Activated CD4-positive, alpha-beta T cell treated with anti-CD3 and anti-CD28 coated beads for 48 hours (primary cell): ENCODE measurements at places on chromosomes 7 and 10.

DNA sequence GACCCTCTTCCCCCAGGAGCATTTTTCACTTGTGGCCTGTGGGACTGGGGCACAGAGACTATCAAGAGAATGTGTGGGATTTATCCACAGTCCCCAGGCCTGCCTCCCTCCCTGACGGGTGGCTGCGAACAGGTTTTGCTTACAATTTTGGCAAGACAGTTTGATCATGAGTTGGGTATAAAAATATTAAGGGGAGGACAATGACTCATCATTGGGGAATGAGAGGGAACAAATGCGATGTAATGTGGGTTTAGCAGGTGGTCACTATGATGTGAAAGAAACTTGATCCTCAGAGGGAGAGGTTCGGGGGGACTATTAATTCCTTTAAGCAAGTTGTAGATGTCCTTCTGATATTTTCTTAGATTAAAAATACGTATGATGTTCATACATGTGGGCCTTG is 52.2 kb downstream of the EMX2 start:
- no peak for DNase-seq

GRCh38 chr10:51090190-51090589 is 15.9 kb downstream of the PRKG1 start:
- no peak for DNase-seq

DNA sequence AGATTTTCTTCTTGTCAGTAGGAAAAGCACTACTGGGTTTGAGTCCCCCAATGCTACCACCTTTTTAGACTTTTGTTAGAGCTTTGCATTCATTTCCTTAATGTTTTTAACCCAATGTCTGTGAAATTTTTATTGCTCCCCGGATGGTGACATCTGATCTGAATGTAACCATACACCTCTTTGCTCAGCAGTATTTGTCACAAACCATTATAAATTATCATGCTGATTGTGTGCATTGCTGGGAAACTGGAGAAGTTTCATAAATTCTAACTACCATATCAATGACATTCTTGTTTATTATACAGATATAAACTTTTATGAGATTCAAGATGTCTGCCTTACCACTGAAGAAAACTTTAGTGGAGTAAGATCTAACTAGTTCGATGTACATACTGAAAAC is 8.5 kb downstream of the NRP1 start:
- DNase-seq: no peak

DNA sequence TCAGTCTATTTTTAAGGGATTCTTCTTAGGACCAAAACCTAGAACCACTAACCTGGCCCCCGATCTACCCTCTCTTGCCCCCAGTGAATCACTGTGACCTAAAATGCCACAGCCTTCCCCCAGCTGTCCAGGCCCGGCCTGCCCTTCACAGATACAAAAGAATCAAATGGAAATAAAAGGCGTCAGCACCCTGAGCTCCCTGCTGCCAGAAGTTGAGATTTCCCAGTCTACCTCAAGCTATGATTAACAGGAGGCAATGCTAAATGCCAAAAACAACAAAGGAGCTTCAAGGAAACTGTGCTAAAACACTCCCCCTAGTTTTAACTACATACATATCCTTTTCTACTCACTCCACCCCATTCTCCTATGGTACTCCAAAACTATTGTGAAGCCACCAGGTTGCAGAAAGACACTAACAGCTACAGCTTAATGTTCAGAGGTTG is 67.8 kb downstream of the GSAP start:
- DNase-seq: no peak

- DNase-seq: no peak
These were observed 180.6 kb downstream of the LRMDA start for GRCh38 chr10:75611993-75612372.

GRCh38 chr10:30189238-30189580 is 129.8 kb upstream of the JCAD start:
- DNase-seq: no peak

DNA sequence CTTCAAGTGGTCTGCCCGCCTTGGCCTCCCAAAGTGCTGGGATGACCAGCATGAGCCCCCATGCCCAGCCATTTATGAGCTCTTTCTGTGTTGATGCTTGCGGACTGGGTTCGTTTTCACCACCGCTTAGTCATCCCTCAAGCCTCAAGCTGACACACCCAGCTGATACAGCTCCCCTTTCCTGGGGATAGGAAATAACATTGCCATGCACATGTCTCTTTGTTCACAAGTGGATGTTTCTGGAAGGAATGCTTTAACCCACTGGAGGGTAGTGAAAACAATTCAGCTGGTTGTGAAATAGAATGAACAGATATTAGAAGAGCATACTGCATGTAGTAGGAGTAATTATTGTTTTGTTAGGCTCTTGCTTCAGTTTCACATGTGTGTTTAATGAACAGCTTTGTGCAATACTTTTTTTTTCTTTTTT is 8.5 kb upstream of the METTL27 start:
- peak; percentile 12 for DNase-seq

DNA sequence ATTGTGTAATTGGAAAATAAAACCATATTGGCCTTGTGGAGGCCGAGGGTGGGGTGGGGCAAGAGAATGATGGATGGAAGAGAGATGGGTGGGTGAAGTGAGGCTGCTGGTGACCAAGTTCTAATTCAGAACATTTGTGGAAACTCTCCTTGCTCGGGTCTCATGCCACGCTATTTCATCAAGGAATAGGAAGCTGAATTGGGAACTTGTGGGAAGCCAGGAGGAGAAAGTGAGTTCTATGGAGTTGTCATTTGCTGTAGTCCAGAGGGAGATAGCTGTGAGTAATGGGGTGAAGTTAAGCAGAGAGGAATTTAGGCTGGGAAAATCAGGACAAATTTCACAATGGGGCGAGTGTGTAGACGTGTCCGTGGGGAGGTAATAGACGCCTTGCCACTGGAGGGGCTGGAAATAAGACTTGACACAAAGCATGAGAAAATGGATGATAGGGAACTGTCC is 339.2 kb downstream of the LRMDA start:
- DNase-seq: no peak

DNA sequence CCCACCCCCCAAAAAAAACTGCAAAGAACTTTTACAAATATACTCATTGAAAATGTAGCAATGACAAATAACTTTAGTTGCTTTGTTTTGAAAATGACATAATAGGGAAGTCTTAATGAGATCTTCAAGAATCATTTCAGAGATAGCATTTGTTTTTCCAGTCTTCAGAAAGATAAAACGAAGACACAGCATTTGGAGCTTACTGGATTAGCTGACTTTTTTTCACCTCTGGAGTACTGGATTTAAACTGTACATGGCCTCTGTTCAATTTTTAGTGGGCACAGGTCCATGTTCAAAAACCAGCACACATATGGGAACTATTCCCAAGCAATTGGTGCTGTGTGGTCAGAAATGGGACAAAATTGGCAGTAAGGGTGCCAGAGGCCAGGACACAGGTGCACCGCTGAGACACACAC is 3.9 kb downstream of the RAB11FIP2 start:
- DNase-seq: no peak

- DNase-seq: no peak
These were observed 1511.9 kb downstream of the REEP3 start for GRCh38 chr10:65032867-65033769.

- DNase-seq: no peak
These were observed 75.3 kb downstream of the ZNF92 start for GRCh38 chr7:65448816-65449504.

DNA sequence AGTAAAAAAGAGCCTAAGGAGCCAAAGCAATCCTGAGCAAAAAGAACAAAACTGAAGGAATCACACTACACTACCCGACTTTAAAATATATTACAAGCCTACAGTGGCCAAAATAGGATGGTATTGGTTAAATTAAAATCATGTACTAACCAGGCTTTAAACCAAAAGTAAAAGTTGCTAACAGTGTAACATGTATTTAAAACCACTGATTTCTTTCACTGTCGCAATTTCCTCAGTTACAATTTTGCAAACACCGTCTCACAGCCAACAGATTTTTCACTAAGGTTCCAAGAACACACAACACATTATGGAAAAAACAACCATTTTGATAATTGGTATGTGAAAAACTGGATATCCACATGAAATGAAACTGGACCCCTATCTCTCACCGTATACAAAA is 74.0 kb downstream of the JMJD1C start:
- DNase-seq: no peak

GRCh38 chr10:118944959-118945633 is 84.4 kb upstream of the NANOS1 start:
- no peak for DNase-seq

DNA sequence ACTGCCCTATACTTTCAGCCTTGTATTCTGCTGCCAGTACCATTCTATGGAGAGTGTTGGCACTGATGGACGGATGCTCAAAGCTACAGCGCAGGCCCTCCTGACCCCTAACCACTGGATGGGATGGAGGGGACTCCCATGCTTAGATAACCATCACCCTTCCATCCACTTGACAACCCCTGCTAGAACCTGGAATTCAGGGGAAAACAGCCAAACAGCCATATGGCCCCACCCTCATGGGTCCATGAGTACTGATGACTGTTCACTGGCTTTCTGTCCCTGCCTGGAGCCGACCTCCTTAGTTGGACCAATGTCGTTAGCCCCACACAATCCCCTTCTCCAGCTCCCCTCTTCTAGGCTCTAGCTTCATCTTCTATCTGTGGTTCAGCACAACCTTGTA is 16.2 kb downstream of the DUSP5 start:
- no peak for DNase-seq

- DNase-seq: no peak
These were observed 112.5 kb downstream of the SVIL start for GRCh38 chr10:29522061-29522855.

DNA sequence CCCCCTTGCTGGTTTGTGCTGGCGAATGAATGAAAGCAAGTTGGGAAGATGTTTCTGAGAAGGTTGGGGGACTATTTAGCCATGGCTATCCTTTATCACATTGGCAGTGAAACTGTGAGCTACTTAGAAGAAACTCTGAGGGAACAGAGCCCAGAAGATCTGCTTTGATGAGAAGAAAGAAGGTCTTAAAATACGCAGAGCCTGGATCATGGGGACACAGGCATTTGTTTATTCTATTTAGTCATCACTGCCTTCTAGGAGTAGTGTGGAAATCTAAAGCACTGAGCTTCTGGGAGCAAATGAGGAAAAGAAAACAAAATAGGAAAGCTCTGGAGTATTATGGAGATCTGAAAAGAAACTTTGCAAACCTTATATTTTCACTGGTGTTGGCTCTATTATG is 28.5 kb downstream of the CPED1 start:
- no peak for DNase-seq

GRCh38 chr10:129918836-129919235 is 45.2 kb downstream of the EBF3 start:
- no peak for DNase-seq

- DNase-seq: no peak
These were observed 49.6 kb downstream of the KAT6B start for GRCh38 chr10:74875966-74876365.

GRCh38 chr10:112963835-112964234 is 13.8 kb downstream of the TCF7L2 start:
- no peak for DNase-seq

- DNase-seq: no peak
These were observed 153.6 kb downstream of the TYW1B start for GRCh38 chr7:72674394-72674793.

- DNase-seq: no peak
These were observed 196.2 kb downstream of the TAX1BP1 start for GRCh38 chr7:27936047-27936767.

- no peak for DNase-seq
These were observed 479 bp downstream of the PNPLA8 start for GRCh38 chr7:108525327-108525984.
